ENCODE measurements at places on chromosomes 3 and 15. TPM values are rescaled to one million over a fixed set of nuclear protein-coding genes. Genes with fewer than 3 reads are reported as not detected.

GRCh38 chr15:68417897-68418296 is 14.1 kb downstream of the ITGA11 start:
- no peak for DNase-seq

TIMP4 gene
- 0.51 TPM for total RNA-seq

- DNase-seq, result no peak
Observed at GRCh38 chr15:66454143-66454542, 43.4 kb downstream of the SNAPC5 start.

CCDC174 gene
- 6.4 TPM for total RNA-seq

DNA sequence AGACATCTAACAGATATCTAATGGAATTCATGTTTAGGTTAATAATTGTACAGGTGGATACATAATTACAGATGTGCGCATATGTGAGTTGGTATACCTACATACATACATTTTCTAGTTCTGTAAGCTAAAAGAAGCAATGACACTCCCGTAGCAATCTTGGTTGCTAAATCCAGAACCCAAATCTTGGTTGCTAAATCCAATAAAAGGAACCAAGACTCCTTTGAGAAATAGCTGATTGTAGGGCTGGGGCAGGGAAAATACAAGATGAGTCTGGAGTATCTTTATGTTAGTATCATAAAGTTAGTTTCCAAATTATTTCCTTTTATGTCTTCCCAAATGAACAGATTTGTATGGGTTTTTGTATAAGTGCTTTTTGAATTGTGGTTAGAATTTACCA is 135.2 kb downstream of the TMCC1 start:
- no peak for DNase-seq

GRCh38 chr3:176328666-176329065 is 868.6 kb downstream of the TBL1XR1 start:
- DNase-seq, result no peak

DNA sequence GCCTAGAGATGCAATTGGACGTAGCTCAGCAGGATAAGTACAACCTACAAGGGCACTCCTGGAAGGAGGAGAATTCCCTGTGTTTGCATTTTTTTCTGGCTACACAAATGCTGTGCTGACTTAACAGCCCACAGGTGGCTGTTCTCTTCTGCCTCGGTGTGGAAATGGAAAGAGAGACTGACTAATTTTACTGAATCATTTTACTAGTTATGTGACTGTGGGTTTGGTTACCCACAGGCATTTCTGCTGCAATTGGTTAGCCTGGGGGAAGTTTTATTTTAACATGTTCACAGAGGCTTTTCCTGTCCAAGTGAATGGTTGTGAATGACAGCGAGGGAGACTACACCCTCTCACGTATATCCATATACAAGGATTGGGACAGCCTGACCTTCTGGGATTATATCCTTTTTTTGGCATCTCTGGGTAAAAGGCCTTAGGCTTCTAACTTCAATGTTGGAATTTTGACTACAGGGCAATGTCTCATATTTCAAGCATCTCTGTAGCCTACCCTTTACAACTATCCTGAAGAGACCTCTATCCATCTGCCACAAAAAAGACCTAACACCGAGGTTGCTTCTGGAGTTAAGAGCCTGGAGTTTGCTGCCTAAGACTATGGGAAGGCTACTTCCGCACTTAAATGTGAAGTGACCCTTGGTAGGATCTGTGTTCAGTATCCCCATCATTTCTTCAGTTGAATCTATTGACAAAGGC is 67.2 kb upstream of the TP63 start:
- no peak for DNase-seq

DNA sequence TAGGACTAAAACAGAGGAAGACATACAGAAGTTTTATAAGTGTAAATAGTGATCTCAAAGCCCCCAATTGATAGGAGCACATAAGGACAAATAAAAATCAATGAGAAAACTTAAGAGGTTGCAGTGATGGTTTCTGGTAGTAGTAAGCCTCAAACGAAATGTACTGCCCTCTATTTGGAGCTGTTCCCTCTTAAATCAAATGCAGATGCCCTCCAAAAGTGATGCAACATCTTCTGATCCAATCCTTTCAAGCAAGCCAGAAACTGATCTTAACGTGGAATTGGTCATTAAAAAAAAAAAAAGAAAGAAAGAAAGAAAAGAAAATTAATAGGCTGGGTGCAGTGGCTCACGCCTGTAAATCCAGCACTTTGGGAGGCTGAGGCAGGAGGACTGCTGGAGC is 259.3 kb downstream of the ZBTB20 start:
- no peak for DNase-seq

GRCh38 chr3:172836390-172836997 is 86.0 kb downstream of the ECT2 start:
- DNase-seq, result peak; percentile 61

C3orf22 gene
- not detected for total RNA-seq

- DNase-seq, result no peak
Observed at GRCh38 chr3:8555113-8555661, 53.6 kb downstream of the LMCD1 start.

DNA sequence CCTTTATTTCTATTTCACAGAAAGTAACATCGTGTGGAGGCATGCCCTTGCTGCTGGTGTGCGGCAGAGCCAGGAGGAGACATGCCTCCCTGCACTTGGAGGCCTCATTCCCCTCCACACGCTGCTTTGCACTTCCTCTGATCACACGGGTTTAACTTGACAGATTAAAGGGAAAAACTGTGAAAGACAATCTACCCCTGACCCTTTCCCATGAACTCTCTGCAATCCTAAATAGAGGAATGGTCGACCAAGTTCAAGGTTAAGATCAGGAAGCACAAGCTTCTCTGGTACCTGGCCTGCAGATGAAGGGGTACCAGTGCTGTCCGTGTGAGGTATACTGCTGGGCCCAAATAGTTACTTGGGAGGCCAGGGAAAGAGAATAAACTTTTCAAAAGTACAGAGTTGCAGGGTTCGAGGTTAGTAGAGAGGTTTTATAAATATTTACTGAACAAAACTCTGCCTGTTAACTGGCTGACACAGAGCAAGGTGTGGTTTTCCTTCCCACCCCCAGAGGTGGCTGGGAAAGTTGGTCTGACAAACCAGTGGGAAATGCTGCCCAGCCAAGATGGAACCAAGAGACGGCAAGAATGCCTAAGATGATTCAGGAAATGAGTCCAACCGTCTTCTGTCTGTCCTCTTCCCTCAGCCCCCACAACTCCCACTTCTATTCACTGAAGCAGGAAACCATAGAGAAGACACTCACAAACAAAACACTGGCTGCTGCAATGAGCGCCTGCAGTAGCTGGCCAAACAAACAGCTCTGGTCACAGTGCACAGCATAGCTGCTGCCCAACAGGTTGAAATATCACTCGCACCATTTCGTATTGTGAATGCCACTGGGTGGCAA is 79.6 kb downstream of the IGF2BP2 start:
- DNase-seq, result peak; percentile 91

GRCh38 chr3:151740581-151740980 is 6.9 kb downstream of the AADACL2 start:
- no peak for DNase-seq

GRCh38 chr3:195162033-195162669 is 108.8 kb downstream of the XXYLT1 start:
- DNase-seq, result peak; percentile 97

Measured in dermis microvascular lymphatic vessel endothelial cell (primary cell).